ENCODE measurements at places on chromosomes 16 and 17.
A peak's percentile ranks its signal among the peaks of the same experiment; 100 is the strongest.

- DNase-seq, result no peak
Observed at GRCh38 chr16:19935694-19936093, 51.0 kb upstream of the GPRC5B start.

DNA sequence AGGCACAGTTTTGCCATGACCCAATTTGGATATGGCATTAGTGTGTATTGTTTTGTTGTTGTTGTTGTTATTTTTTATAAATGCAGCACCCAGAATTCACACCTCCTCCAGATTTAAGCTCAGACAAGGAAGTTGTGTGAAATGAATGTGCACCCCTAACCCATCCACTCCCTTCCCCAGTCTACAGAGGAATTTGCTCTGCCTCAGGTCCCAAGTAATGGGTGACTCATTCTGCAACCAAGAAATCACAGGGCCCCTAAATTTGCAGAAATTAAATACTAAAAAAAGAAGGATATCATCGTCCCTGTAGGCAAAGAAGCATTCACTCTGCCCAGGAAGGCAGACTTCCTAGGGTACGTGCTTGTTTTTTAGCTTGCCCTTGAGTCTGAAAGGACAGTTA lies 62.3 kb downstream of the CLEC16A start:
- no peak for DNase-seq

DNA sequence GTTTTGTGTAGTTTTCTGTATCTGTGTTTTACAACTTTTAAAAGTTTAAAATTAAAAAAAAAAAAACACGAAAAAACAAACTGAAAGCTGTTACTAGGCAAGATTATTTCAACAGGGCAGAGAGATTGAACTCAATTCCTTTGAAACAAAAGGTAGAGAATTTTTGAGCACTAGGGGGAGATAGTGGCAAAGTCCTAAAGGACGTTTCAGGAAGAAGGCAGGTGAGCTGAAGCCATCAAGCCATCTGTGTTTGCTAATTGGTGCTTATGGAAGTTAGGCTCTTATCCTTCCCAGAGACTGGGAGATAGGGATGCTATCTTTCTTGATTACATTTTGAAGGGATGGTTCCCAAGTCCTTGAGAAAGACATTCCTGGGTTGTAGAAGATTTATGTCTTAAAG lies 70.6 kb upstream of the CLEC3A start:
- DNase-seq, result no peak

DNA sequence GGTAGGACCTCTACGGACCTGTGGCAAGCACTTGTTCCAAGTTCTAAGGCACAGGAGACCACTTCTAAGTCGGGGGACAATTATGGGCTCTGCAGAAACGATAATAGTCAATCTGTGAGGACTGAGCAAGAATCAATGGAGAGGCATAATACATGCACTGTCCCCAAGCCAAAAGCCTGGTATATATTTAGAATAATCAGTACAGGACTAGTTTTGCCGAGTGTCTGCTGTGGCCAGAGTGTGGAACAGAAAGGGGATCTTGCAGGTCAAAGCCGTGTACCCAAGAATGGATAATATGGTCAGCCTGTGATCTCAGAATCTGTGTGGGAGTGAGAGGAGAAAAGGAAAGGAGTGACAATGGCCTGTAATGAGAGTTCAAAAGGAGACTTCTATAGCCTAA lies 80.2 kb upstream of the GNAO1 start:
- no peak for DNase-seq

GRCh38 chr17:34174496-34174895 lies 80.6 kb upstream of the CCL2 start:
- DNase-seq, result no peak

DNA sequence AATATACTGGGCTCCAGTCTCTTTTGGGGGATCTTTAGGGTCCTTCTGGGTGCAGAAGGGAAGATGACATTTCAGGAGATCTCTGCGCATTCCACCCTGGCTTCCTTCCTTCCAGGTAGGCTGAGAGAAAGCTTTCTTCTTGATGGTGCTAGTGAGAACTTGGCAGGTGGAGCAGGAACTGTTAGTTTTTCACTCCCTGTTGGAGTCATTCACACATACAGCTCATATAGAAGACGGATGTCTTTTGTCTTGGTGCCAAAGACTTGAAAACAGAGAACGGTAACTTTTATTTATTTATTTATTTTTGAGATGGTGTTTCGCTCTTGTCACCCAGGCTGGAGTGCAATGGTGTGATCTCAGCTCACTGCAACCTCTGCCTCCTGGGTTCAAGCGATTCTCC lies 43.9 kb downstream of the PITPNC1 start:
- no peak for DNase-seq

- peak; percentile 41 for DNase-seq
Observed at GRCh38 chr17:2337544-2338314, 428 bp downstream of the SGSM2 start.

DNA sequence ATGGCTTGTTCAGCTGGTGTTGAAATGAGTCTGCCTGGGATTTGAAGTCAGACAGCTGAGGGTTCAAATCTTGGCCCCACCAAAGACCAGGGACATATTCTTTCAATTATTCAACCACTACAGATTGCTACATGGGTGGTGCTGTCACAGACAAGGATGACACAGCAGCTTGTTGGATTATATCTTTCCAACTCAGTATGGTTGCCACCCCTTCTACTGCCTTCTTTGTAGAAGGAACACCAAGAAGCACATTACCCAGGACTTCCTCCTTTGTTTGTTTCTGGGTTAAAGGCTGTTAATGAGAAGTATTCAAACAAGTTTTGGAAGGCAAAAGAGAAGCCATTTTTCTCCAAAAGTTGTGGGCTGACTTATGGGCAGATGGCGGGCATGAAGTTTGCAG lies 78.6 kb downstream of the COPRS start:
- no peak for DNase-seq

DNA sequence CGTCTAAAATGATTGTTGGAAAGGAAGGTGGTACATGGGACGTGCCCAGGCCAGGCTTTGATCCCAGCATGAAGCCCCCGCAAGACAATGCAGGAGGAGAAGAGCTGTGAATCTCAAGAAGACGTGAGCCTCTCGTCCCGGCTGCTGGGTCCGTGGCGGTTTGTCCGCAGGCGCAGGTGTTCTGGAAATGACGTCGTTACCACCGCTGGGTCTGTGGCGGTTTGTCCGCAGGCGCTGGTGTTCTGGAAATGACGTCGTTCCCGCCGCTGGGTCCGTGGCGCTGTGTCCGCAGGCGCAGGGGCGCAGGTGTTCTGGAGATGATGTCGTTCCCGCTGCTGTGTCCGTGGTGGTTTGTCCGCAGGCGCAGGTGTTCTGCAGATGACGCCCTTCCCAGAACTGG lies 14.1 kb downstream of the SPG7 start:
- no peak for DNase-seq

DNA sequence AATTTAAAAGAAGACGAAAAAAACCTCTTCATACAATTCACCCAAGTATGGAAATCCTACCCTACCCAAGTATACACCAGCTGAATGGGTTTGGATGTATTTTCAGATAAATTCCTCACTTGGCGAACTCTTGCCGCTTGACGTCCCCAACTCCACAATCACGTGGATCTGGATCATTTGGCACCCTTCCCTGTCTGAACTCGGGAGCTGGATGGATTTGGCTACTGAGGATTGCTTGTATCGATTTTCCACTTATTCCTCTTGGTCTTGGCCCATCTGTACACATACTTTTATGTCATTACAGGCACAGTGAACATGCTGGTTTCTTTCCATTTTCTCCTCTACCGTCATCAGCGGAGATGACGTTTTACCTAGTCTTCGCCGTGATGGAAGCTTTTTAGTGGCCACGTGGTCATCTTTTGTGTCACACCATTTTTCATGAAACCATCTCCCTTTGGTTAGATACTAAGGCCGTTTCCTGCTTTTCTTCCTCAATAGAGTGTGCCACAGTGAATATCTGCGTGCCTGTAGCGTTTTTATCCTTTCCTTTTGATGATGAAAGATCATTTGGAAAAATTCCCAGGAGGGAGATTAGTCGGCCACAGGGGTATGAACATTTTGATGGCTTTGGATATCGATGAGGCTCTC lies 47.1 kb downstream of the CMIP start:
- DNase-seq, result no peak

GRCh38 chr17:8489841-8490240 lies 54.2 kb downstream of the NDEL1 start:
- no peak for DNase-seq

- DNase-seq, result peak; percentile 84
Observed at GRCh38 chr17:29761040-29761761, 138.5 kb upstream of the CORO6 start.

GRCh38 chr17:46883871-46884520 lies 32.6 kb downstream of the WNT9B start:
- no peak for DNase-seq
